ENCODE measurements at places on chromosomes 2 and 18.
A peak's percentile ranks its signal among the peaks of the same experiment; 100 is the strongest.

DNA sequence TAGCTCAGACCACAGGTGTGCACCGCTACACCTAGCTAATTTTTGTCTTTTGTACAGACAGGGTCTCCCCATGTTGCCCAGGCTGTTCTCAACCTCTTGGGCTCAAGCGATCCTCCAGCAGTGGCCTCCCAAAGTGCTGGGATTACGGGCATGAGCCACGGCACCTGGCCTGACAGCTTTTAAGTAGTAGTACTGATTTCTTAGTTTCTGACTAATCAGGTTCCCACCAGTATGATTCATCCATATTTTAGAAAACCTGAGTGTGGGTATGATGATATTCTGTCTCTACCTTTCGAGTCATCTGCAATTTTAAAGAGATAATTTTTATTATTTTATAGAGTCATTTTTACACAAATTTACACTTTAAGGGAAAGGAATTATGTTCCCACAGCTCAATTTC is 46.4 kb upstream of the GULP1 start:
- no peak for DNase-seq

DNA sequence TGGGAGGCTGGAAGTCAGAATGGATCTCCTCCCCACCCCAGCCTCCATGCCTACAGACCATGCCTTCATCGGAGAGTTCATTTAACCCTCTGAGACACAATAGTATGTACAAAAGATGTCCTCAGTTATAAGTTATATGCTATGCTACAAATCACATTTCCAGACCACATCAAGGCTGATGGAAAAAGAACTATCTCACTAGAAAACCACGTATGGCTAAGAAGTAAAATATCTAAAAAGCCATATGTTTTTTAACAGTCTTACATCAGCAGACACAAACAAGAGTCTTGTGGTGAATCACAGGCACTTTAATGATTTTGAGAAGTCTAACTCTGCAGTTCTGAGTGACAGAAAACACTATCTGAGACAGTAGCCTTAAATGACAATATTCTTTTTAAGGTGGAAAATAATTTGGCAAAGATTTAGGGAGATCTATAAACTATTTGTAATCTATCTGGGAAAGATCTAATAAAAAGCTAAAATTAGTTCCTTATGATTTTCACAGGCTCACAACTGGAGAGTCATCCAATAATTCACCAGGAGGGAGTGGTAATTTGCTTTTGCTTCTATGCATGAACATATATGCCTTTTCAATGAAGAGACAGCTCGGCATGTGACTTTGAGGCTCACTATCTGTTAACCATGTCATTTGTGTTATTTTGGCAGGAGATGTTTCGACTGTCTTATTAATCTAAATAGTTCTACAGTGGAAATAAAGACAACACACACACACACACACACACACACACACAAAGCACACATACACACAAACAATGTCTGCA is 197.5 kb downstream of the IRS1 start:
- no peak for DNase-seq

DNA sequence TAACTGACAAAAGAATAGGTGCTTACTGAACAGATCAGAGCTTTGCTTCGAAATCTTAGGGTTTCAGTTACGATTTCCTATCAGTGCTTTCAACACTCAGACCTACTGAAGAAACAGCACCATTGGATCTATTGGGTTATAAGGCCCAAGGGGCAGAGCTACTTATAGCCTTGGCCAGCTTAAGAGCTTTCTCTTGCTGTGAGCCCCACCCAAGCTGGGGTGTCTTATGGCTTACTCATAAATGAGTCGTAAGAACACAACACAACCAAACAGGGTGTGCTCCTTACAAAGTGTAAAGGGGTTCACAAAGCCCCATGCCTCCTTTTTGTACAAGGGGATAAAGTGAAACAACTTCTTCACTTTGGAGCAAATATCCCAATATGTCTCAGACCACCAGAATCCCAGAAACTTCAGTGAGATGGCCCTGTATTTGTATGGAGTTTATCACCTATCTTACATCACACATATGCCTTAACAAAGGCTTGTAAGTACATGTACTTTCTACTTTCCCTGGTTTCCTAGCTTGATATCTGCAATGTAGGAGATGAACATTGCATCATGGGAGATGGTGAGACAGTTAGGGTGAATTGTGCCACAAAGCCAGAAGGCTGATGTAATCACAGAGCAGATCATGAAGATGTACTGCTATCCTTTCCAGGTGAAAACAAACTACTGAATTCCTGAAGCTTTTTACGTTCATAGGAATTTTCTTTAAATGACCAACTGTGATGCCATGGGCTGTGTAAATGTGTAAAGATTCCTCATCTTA is 115.5 kb upstream of the GLI2 start:
- no peak for DNase-seq

DNA sequence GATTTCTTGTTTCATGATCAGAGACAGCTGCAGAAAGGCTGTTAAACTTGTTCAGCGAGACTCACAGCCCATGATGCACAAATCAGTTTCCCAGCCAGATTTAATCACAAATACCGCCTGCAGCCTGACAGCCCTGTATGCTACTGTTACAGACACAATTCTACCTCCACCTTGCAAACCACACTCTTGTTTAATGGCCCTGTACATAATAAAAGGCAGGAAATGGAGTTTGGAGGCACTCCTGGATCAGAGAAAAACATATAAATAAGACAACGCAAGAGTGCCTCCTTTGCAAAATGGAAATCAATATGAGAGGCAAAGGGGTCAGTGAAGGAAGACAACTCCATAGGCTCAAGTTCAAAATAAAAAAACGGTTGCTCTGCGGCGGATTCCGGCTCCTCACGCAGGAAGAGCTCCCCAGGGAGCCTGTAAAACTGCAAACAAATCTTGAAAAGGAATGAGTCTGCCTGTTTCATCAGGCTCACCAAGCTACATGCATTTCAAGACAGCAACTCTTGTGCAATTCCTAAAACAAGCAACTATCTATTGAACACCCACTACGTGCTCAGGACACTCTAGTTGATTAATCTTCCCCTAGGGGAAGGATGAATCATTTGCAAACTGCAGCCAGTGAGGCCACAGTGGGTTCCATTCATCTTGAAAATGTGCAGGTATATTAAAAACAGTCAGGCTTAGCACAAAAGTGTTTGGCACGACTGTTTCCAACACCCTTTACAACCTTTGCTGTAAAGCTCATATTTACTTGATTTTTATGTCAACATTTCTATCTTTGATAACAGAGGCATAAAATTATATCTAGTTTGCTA is 37.5 kb downstream of the TBC1D8 start:
- DNase-seq: peak; percentile 24

DNA sequence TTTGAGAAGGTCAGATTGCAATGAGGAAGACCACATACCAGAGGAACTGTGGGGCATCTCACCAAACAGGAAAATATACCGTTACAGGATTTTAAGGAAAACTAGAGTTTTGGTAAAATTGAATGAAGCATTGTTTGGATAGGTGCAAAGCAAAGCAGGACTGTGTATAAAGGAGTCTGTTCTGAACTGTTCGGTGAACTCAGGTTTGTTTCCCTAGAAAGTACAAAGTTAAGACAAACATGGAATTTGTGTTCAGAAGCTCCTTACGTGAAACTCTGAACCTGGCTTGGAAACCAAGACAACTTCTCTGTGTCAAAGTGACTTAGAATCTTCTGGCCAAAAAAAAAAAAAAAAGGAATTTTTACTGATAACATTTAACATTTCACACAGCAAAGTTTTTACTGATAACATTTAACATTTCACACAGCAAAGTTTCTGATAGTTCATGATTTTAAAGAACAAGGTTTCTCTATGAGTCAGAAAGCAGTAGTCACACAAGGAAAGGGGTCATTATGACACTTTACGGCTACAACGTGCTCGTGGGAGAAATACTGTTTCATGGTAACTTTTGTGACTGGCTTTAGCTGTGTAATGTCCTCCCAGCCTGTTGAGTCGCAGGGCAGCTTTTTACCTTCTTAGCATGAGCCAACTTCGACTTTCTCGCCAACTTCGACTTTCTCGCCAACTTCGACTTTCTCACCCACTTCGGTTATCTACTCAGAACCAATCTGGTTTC is 21.2 kb upstream of the TET3 start:
- no peak for DNase-seq

- DNase-seq: peak; percentile 80
Observed at GRCh38 chr2:233705911-233706506, 6.7 kb upstream of the UGT1A5 start.

GRCh38 chr2:159285929-159286708 is at the start of gene WDSUB1:
Gene WDSUB1, minus strand, starts transcription at chr2:159286703. Its CDS starts 3,634 bp downstream, at chr2:159283069.
- DNase-seq: peak; percentile 66

DNA sequence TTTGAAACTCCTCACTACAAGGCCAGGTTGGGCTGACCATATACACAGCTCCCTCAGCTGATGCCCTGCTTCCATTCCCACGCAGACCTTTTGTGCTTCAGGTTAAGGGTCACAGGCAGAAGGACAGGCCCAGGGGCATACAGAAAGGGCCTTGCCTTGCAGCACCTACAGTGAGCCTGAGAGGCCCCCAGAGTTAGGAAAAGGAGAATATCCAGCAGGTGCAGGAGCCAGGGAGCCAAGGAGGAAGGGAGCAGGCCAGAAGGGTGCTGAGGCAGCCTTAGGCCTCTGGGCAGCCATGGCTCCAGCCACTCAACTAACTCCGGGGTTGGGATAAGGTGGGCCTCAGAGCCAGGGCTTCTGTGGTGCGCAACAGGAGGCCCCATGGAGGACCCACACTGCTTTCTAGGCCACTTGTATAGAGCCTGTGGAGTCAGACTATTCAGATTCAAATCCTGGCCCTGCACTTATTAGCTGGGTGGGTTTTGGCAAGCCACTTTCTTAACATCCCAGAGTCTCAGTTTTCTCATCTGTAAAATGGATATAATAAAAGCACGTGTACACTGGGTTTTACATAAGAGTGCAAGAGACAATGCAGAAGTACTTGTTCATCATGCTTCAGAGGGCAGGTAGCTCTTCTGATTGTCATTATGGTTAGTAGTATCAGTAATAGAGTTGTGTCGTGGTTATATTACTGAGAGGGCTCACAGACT is 214.6 kb upstream of the HAAO start:
- no peak for DNase-seq

- no peak for DNase-seq
Observed at GRCh38 chr2:212732860-212733259, 194.3 kb upstream of the ERBB4 start.

DNA sequence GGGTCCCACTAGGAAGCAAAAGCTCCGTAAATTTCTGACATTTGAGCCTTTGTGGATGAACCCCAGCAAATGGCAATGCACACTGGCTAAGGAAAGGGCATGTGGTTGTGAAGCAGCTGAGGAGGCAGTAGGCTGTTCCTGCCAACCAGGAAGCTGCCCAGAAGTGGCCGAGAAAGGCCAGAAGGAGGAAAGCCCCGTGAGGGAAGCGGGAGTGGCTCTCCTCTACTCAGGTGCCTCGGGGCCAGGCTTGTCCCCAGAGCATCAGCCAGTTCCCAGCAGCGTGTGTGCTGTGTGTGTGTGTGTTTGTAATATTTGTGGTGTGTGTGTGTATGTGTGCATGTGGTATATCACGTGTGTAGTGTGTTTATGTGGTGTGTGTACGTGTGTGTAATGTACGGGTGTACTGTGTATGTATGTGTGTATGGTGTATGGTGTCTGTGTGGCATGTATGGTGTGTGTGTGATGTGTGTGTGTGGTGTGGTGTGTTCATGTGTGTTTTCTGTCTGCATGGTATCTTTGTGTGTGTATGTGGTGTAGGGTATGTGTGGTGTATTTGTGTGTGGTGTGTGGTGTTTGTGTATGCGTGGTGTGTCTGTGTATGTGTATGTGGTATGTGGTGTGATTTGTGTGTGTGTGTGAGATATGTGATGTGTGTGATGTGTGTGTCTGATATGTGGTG is 90.6 kb downstream of the APOB start:
- peak; percentile 13 for DNase-seq

DNA sequence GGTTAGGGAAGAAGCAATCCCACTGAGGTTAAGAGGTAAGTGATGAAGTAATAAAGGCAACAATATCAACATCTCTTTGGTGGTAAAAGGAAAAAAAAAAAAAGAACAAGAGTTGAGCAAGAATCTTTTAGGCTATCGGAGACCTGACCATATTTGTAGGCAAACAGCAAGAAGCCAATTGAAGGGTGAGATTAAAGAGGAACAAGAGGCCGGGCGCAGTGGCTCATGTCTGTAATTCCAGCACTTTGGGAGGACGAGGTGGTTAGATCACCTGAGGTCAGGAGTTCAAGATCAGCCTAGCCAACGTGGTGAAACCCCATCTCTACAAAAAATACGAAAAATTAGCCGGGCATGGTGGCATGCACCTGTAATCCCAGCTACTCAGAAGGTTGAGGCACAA is 11.3 kb downstream of the VPS54 start:
- DNase-seq: no peak

DNA sequence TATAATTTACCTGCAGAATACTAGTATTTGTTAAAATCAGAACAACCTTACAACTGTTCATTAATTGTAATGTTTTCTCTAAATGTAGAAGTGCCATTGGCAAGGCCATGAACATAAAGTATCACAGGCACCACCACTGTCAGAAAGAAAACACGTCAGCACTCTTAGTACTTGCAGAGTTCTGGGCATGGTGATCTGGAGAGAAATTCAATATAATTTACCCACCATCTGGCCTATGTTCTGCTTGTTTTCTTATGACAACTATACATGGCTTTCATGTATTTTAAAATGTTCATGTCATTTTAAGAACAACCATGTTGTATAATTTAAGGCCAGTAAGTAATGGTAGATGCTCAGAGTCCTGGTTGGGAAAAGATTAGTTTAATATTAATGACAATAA is 114.2 kb upstream of the SULT1C3 start:
- DNase-seq: no peak

Data from Calu3 (cell line).